HS-27A (cell line): ENCODE measurements at places on chromosomes 13 and 19.
A peak's percentile ranks its signal among the peaks of the same experiment; 100 is the strongest.

DNA sequence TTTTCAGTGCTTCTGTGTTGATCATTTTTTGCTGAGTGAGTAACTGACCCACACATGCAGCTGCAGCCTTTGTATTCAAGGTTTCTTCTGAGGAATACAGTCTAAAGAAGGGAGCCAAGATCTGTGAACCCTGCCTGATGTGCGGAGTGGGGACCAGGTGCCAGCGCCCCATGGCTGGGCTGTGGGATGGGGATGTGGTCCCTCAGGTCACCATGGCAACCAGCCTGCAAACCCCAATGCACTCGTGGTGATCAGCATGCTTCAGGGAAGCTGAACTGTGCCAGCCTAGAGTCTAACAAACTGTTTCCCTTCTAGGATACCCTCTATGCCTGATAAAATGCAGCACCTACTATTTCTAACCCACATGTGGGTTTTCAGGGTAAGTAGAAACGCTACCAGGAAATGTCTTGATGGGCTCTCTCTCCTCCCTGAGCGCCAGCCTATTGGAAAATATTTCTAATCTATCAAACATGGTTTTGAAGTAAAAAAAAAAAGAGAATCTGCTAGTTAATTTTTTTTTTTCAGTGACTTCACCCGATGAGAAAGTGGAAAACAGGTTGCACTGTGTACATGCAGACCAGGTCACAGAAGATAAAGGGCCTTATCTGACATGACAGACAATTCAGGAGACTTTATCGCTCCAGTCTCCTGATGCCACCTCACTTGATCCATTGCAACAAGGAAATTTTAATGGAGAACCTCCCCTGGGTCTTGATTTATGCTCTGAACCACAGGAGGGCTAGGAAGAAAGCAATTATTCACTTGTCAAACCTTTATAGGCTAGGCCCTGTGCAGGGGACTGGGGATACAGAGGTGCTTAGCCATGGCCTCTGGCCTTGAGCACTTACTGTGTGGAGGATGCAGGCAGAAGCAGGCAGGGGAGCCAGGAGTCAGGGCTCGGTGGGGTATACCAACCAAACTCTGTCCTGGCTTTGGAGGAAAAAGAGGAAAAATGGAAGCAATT lies 51.1 kb downstream of the RASL11A start:
- no peak for DNase-seq

GRCh38 chr13:96632536-96633320 lies 361.5 kb downstream of the OXGR1 start:
- no peak for DNase-seq

DNA sequence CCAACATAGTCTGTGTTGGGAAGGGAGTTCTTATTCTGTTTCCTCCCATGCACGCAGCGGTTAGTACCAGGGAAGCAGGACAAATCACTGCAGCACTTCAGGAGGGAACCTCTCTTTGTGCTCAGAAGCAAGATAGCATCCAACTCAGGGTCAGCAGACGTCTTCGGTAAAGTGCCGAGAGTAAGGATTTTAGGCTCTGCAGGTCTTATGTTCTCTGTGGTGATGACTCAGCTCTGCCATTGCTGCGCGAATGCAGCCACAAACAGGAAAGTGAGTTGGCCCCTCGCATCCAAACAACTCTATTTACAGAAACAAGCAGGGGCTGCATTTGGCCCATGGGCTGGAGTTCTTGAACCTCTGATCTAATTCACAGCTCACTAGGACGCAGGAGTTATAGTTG lies 122.1 kb upstream of the SPATA13 start:
- no peak for DNase-seq

DNA sequence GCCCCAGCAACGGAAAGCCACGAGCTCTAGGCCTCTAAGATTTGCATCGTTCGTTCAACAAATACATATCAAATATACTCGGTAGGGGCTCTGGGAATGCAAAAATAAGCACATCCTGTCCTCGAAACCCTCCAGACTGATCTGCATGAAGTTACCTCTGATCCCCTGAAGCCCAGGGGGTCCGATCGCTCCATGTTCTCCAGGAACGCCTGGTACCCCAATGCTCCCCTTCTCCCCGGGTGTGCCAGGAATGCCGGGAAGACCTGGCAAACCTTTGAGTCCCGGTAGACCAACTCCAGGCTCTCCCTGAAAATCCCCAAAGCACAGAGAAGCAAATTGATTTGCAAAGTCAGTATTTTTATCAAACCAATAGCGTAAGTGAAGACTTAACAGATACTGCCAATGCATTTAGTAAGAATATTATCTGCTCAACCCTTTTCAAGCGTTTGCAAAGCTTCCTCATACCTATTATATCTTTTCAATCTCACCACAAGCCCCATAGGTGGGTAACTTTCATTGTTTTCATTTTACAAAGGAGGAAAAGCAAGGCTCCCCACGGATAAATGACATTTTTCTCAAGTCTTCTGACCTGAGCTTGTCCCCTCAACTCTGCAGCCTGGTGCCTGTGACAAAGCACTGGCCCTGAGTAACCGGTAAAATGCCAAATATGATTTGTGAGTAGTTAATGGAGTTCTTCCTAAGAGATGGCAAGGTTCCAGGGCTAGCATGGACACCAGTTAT lies 127.7 kb downstream of the COL4A1 start:
- DNase-seq = no peak

- no peak for DNase-seq
These were observed 11.4 kb downstream of the MBNL2 start for GRCh38 chr13:97233499-97233898.

GRCh38 chr13:51269039-51269438 lies 46.8 kb downstream of the FAM124A start:
- peak; percentile 12 for DNase-seq

DNA sequence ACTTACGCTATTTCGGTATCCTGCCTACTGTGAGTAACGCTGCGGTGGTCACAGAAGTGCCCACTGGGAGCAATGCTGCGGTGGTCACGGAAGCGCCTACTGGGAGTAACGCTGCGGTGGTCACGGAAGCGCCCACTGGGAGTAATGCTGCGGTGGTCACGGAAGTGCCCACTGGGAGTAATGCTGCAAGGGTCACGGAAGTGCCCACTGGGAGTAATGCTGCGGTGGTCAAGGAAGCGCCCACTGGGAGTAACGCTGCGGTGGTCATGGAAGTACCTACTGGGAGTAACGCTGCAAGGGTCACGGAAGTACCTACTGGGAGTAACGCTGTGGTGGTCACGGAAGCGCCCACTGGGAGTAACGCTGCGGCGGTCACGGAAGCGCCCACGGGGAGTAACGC lies 52.1 kb upstream of the SOX1 start:
- no peak for DNase-seq

DNA sequence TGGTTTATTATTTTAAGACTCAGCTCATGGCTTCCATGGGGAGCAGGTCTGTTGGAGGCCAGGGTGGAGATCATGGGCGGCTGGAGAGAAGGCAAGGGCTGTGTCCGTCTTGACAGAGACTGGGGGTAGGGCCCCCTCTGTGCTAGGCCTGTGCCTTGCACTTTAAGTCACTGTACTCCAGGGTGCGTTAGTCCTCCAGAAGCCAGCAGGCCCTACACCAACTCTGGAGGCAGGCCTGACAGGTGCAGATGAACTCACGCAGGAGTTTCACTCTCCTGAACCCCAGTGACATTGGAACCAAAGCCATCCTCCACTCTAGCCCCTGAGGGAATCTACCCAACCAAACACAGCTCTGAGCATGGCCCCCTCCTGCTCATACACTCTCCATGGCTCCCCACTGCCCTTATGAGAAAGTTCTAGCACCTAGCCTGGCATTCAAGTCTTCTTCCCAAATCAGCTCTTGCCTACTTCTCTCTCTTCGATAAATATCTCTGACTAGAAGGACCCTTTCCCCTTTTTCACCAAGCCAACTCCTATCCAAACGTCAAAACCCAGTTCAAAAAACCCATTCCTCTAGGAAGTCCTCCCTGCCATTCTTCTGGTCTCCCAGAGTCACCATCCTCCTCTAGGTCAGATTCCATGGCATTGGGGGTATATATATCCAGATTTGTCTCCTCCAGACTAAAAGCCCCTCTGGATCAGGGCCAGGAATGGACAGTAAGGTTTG lies 15.1 kb downstream of the MEF2B start:
- no peak for DNase-seq

DNA sequence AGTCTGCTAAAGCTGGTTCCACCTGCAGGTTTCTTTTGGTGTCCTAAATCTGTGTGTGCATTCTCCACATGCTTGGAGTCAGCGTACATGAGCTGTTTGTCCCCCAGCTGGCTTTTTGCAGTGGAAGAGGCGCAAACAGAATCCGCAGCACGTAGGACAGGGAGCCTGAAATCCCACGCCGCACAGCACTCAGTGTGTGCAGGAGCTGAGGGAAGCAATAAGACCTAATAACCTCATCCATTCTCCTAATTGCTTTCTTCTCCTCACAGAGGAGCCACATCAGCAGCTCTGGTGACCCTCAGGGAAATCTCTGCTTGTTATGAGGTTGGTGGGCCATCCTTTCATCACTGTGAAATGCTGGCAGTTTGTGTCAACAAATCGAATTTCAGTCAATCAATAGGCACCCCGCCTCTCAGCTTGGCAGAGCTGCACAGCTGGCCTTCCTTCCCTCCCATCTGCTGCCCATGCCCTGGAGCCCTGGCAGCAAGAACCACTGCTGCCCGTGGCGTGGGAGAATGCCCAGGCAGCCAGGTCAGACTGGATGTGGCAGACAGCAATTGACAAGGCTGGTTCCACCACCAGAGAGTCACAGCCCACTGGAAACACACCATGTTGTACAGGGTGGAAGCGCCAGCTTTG lies 136.7 kb downstream of the ZDHHC20 start:
- no peak for DNase-seq

DNA sequence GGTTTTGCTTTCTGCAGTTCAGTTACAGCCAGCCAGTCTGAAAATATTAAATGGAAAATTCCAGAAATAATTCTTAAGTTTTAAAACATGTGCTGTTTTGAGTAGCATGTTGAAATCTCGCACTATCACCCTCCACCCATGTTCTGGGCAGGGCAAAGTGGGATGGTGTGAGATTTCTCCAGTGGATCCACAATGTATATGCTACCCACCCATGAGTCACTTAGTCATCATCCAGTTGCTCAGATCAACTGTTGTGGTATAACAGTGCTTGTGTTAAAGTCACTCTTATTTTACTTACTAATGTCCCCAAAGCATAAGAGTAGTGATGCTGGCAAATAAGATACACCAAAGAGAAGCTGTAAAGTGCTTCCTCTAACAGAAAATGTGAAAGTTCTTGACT lies 56.4 kb downstream of the CYSLTR2 start:
- no peak for DNase-seq

- DNase-seq = no peak
These were observed 12.3 kb upstream of the RASA3 start for GRCh38 chr13:114144606-114145244.

DNA sequence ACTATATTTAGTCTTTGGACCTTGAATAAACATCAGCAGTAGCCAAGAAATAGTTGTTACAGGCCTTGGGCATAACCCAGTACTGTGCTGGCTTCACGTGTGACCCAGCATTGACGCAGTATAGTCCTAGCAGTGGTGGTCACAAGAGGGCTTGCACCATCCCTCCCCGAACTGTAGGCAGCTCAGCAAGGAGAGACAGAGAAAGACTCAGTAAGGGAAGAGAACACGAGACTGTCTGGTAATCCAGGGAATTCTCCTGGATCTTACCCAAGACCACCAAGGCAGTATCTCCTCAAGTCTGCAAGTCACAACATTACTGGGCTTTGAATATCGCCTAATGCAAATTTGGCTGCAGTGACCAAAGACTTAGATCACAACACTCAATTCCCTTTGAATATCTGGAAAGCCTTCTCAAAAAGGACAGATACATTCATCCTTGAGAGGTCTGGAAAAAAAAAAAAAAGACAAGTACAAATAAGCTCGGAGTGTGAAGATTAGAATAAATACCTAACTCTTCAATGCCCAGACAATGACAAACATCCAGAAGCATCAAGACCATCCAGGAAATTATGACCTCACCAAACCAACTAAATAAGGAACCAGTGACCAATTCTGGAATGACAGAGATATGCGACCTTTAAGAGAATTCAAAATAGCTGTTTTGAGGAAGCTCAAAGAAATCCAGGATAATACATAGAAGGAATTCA lies 39.7 kb downstream of the CAB39L start:
- no peak for DNase-seq

DNA sequence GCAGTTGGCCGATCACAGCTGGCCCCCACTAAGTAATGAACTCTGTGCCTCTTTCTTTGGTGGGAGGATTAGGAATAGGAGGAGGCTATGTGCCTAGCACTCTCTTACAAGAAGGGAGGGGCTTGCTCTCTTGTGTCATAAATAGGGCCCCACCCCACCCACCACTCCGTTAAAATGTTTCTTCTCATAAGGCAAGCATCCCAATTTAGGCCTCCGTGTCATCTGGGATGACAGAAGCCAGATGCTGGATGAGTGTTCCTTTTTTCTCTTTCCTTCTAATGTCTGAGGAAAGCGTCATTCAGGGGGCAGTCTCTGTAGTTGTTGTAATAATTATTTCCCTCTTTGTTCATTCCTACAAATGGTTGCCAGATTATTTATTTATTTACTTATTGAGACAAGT lies at the start of gene LIPE:
LIPE (minus strand) TSS at position 76 of the 400 bp plus-strand sequence. CDS start 239 bp downstream, outside the sequence.
- no peak for DNase-seq

DNA sequence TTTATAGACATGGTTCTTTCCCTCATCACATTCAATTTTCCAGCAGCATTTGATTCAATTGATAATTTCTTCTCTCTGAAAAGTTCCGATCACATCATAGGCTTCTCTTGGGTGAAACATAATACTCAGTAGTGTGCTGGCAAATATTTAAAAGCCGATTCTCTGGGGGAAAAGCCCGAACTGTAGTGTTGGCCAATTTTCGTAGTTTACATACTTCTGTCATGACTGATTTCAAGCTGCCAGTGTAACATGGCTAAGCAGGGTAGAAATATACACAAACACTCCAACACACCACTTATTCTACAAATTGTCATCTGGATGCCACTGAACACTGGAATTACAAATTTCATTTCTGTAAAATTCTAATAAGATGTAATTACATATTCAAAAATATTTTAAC lies 56.1 kb upstream of the FREM2 start:
- DNase-seq = peak; percentile 20

DNA sequence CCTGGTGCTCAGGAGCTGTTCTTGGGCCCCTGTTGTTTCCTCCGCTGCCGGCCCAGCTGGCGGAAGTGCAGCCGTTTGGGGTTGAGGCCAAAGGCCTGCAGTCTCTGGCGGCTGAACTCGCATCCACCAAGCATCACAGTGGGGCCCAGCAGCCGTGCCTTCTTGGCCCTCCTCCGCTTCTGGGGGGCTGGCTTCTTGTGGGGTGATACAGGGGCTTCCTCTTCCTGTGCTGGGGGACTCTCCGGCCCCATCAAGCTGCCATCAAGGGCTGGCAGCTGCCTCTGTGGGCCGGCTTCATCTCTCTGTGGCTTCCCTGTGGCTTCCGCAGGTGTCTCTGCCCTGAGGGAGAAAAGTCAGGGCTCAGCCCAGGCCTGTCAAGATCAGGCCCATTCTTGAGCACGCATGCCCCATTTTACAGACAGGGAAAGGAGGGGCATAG lies 10.3 kb downstream of the ATG4D start:
- no peak for DNase-seq
